HL-60 (cell line): ENCODE measurements at places on chromosomes 12 and 14.

DNA sequence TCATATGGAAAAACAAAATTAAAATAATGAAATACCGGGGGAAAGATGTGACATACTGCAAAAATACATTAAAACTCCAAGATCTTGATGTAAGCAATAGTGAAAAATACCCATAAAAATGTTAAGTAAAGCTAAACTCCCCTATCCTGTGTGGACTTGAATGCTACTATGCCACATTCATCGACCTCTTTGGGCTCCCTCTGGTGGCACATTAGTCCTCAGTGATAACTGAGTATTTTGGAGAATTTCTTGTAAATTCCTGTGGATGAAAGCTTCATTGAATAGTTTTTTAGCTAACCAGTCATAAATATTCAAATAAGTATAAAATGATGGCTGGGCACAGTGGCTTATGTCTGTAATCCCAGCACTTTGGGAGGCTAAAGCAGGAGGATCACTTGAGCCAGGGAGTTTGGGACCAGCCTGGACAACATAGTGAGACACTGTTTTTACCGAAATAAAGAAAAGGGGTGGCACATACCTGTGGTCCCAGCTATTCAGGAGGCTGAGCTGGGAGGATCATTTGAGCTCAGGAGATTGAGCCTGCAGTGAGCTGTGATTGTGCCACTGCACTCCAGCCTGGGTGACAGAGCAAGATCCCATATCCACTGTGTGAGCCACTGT, 42.4 kb upstream of the SGPP1 start:
- DNase-seq: no peak

- no peak for DNase-seq
Observed at GRCh38 chr12:59087691-59088090, 167.4 kb upstream of the LRIG3 start.

DNA sequence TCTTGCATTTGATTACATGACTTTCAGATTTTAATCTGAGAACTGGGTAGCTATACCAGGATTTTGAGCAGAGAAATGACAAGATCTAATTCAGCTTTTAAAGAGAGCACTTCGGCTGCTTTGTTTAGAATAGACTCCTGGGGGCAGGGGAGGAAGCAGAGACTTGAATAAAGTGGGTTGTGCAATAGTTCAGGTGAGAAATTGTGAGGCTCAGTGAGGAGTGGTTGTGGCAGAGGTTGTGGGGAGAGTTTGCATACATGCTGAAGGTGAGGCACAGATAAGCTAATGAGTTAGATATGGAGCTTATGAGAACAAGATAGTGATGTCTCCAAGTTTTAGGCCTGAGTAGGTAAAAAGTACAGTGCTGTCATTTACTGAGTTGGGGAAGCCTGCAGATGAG, 281.4 kb downstream of the FLRT2 start:
- no peak for DNase-seq

DNA sequence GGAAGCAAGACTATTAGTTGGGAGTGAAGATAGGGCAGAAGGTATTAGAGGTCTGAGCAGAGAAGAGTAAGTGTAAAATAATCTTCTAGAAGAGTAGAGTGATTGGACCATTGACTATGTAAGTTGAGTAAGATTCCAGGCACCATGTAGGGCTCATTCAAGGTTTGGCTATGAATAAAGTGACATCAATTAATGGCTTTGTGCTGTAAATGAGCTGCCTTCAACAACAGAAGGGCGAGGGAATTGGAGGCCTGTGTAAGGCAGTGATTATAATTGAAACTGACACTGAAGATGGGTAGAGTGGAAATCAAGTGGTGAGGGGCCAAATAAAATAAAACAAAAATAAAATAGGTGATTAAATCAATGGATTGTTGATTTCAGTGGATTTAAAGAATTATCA, 26.4 kb downstream of the PTPRQ start:
- no peak for DNase-seq

DNA sequence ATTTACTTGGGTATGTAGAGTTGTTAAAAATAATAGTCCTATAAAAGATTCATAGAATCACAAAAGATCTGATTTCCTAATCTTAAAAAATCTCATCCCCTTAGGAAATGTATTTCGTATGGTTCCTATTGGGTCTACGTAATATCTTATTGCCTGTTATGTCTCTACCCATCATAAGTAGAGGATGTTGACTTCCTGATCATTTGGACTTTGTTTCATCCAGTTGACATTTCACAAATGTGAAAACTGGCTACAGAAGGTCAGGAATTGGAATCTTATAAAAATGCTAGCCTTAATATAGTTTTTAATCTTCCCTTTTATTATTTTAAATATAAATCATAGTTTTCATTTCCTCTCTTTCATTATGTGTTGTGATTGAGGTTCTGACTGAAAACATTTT, 45.2 kb downstream of the TDP1 start:
- no peak for DNase-seq

- no peak for DNase-seq
Observed at GRCh38 chr14:89775946-89776345, 178.6 kb downstream of the EFCAB11 start.

GRCh38 chr14:67806246-67806645, 10.1 kb downstream of the ZFYVE26 start:
- no peak for DNase-seq

DNA sequence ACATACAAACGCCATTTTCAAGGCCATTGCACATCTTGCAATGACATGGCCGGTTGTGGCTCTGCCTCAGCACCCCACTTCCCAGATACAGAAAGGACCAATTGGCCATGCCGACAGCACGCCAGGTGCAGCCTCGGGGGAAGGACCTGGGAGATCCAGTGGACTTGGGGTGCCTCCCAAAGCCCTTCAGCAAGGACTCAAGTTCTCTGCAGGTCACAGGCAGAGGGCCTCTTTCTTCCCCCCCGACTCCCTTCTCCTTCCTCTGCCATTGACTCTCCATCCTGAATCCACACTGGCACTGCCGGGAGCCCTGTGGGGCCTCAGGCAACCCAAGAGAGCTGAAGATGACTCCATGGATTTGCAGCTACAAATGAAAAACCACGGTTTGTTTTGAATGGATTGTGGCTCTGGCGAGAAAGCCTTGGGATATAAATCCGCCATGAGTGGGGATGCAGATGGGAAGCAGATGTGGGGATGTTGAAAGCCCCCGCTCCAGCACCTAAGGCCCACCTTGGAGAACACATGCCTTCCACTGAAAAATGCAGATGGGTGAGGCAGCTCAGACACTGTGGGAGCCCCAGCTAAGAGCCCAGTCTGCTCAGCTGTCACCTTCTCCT, 35.1 kb upstream of the LTBP2 start:
- DNase-seq: no peak

GRCh38 chr12:31525496-31526157, 65.3 kb downstream of the DENND5B start:
- no peak for DNase-seq

DNA sequence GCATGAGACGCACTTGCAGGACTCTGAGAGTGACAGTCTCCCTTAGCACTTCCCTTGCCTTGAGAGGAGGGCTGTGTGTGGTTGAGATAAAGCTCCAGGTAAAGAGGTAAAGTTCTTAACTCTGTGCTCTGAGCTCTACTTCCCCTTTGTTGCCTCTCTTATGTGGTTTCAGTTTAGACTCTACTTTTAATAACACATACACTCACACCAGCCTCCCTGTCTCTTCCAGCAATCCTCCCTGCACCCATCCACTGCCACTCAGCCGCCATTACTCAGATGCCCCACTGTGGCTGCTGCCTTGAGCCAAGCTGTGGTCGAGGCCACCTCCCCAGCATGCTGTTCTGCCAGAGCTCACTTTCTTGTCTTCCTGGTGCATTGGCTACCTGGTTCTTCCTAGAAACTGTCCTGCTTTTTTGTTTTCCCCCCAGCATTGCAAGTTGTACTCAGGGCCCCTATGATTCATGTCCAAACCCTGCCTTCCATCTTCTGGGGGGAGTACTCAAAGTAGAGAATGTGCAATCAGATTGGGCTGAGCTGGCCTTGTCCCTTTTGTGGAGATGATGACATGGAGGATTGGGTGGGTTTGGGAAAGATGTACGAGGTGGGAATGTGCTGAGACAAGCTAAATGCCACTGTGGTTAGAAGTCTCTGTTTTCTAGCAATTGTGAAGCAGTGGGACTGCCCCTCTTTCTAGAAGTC, 115.5 kb upstream of the PARP11 start:
- DNase-seq: no peak

- DNase-seq: no peak
Observed at GRCh38 chr14:99224116-99224910, 47.7 kb downstream of the BCL11B start.

GRCh38 chr12:97875064-97875463, 412.5 kb downstream of the RMST start:
- no peak for DNase-seq

DNA sequence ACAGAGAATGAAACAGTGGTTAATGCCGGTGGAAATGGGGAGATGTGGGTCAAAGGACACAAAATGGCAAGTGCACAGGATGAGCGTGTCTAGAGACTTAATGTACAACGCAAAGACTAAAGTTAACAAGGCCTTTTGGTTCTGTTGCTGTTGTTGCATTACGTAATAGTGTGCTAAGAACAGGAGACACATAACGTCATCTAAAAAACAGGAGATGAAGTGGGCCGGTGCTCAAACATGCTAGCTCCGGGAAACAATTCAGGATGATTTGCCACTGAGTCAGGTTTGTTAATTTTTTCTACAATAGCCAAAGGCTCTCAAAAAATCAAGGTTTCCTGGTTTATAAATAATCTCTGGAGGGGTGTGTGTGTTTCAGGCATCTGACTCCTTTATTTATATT, 55.5 kb downstream of the ETV6 start:
- DNase-seq: no peak

GRCh38 chr14:65228436-65228835, 126.1 kb upstream of the MAX start:
- no peak for DNase-seq

GRCh38 chr12:24045816-24046257, 96.4 kb upstream of the SOX5 start:
- DNase-seq: no peak

- DNase-seq: no peak
Observed at GRCh38 chr14:31937730-31938346, 139.3 kb upstream of the ARHGAP5 start.

GRCh38 chr12:116465407-116465806, 93.8 kb upstream of the MAP1LC3B2 start:
- DNase-seq: no peak

GRCh38 chr12:117226505-117226904, 36.2 kb upstream of the FBXO21 start:
- no peak for DNase-seq

GRCh38 chr14:105328678-105329390, 14.3 kb downstream of the PACS2 start:
- DNase-seq: no peak

DNA sequence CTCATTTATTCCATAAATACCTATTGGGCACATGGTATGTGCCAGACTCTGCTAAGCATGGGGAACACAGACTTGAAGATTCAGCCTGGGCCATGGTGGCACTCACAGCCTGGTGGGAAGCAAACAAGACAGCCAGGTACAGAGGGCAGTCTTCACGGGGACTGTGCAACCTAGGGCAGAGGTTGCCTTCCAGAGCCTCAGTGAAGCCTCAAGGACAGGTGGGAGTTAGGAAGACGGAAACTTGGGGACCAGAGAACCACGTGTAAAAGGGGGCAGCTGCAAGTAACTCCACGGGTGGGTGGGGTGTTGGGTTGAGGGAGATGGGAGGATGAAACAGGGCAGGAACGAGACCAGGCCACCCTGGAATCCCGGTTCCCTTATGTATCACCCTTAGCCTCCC, 980 bp upstream of the LTBR start:
- DNase-seq: no peak

- peak; percentile 35 for DNase-seq
Observed at GRCh38 chr14:66495218-66496098, 9.3 kb downstream of the CCDC196 start.
